ENCODE measurements at places on chromosomes 1 and 21.

DNA sequence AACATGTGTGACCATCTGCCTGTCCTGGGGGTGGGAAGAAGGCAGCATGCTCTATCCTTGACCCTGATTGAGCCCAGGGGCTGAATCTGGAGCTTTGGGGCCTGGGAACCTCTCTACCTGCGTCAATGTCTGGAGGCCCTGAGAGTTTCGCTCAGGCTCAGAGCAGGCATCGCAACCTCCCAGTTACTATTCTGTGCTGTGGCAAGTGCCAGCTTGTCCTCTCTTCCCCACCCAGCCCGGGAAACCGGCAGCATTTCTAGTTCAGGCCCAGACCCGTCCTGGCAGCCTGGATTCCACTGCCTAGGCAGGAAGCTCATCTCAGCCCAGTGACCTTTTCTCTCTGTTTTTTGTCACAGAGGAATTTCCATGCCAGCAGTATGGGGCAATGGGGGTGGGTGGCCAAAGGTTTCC lies 10.0 kb upstream of the IRF6 start:
- no peaks in the 10 kb centered on the region for H3K27me3 ChIP-seq
- no peaks in the 10 kb centered on the region for H3K4me1 ChIP-seq
- no peak overlapping the region for H3K27ac ChIP-seq
- no peaks in the 10 kb centered on the region for H3K36me3 ChIP-seq
- no peak overlapping the region for H3K4me3 ChIP-seq

- no peaks in the 10 kb centered on the region for H3K4me1 ChIP-seq
- H3K27ac ChIP-seq: peak overlapping the region; percentile 28
- H3K4me3 ChIP-seq: no peak overlapping the region
These were observed 3.1 kb downstream of the C1orf162 start for GRCh38 chr1:111476761-111477309.

DNA sequence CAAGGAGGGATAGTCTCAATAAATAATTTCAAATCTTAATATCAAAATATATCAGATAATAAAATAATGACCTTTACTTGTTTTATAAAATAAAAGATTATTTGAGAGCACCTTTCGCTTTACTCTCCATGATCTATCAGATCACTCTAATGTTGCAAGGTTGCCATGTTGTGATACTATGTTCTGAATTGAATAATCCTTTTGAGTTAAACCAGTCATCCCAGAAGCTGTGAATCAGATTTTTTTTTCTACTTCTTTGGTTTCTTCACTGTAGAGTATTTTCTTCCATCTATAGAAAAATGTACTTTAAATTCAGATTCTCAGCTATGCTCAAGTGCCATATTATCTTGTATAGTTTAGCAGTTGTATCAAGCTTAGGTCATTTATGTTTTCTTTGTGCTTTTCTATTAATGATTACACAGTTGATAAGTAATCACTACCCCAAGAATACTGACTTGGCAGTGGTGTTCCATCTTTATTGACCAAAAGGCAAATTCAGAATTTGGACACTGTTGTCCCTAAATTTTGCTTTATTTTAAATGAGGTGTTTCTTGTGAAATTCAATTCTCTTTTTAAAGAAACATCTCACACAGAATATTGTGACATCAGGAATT lies 32.9 kb downstream of the BRDT start:
- H3K27ac ChIP-seq: no peak overlapping the region
- no peaks in the 10 kb centered on the region for H3K36me3 ChIP-seq
- no peaks in the 10 kb centered on the region for H3K27me3 ChIP-seq

- H3K27me3 ChIP-seq: no peaks in the 10 kb centered on the region
- no peak overlapping the region for H3K27ac ChIP-seq
- no peak for DNase-seq
- H3K36me3 ChIP-seq: no peaks in the 10 kb centered on the region
- H3K4me3 ChIP-seq: no peak overlapping the region
- peaks cover 10% of the 10 kb centered on the region for H3K4me1 ChIP-seq
These were observed 45.3 kb downstream of the NR5A2 start for GRCh38 chr1:200072636-200073285.

- H3K4me1 ChIP-seq: peaks cover 6% of the 10 kb centered on the region
- H3K27ac ChIP-seq: no peak overlapping the region
- peak; percentile 49 for DNase-seq
- H3K27me3 ChIP-seq: no peaks in the 10 kb centered on the region
- H3K36me3 ChIP-seq: peaks cover 39% of the 10 kb centered on the region
- no peak overlapping the region for H3K4me3 ChIP-seq
These were observed 51.2 kb downstream of the DIP2A start for GRCh38 chr21:46509741-46510502.

DNA sequence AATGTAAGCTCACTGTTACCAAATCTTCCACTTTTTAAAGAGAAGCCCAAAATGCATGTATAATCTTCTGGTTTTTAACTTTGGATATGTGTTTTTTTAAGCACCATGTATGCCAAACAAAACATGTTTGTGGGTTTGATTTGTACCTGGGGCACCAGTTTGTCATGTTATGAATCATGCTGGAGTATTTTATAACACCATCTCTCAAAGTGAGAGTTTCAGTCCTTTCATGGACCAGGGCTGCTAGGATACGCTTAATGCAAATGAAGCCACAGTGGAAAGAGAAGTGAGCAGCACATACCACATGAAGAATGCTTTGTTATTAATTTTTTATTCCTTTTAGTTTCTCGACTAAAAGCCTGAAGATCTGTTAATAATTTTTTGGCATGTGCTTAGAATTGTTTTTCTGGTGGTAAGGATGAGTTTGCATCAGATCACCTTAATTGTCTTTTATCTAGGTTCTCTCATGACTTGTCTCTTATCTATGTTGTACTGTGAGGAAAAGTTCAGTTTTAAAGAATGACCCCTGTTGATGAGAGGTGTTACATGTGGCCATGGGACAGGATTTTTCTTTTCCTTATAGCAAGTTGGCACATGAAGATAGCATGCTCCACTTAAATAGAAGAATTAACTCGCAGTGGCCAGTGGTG lies 2.0 kb upstream of the RABGAP1L start:
- peaks cover 4% of the 10 kb centered on the region for H3K4me1 ChIP-seq

GRCh38 chr1:74946388-74946787 lies 187.8 kb upstream of the LHX8 start:
- no peak overlapping the region for H3K27ac ChIP-seq
- no peaks in the 10 kb centered on the region for H3K27me3 ChIP-seq
- H3K4me1 ChIP-seq: no peaks in the 10 kb centered on the region

DNA sequence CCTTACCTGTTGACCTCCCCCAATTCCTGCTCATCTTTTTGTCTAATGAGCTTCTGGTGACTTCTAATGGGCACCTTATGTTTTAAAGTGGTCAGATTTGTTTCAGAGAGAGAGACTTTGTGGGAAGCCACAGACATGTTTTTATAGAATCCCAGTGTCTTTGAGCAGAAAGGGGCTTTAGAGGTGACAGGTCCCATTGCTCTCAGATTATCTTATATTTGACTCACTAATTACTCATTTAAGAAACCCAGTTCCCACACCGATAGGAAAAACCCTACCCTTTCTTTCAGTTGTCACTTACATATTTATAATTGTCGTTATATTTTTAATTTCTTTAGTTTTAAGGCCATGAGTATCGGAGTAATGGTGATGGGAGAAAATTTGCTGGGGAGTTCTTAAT lies 215.5 kb downstream of the CAMTA1 start:
- no peak for DNase-seq
- H3K27ac ChIP-seq: no peak overlapping the region
- H3K36me3 ChIP-seq: no peaks in the 10 kb centered on the region
- H3K27me3 ChIP-seq: no peaks in the 10 kb centered on the region
- no peaks in the 10 kb centered on the region for H3K4me1 ChIP-seq
- no peak overlapping the region for H3K4me3 ChIP-seq

GRCh38 chr1:173328961-173329360 lies 121.8 kb upstream of the TNFSF4 start:
- no peak overlapping the region for H3K27ac ChIP-seq
- no peaks in the 10 kb centered on the region for H3K27me3 ChIP-seq
- H3K4me3 ChIP-seq: no peak overlapping the region

Data from stomach (tissue), 19 donors.